Breast epithelium (tissue), 4 donors: ENCODE measurements at places on chromosomes 2 and 18.
A peak's percentile ranks its signal among the peaks of the same experiment; 100 is the strongest.

DNA sequence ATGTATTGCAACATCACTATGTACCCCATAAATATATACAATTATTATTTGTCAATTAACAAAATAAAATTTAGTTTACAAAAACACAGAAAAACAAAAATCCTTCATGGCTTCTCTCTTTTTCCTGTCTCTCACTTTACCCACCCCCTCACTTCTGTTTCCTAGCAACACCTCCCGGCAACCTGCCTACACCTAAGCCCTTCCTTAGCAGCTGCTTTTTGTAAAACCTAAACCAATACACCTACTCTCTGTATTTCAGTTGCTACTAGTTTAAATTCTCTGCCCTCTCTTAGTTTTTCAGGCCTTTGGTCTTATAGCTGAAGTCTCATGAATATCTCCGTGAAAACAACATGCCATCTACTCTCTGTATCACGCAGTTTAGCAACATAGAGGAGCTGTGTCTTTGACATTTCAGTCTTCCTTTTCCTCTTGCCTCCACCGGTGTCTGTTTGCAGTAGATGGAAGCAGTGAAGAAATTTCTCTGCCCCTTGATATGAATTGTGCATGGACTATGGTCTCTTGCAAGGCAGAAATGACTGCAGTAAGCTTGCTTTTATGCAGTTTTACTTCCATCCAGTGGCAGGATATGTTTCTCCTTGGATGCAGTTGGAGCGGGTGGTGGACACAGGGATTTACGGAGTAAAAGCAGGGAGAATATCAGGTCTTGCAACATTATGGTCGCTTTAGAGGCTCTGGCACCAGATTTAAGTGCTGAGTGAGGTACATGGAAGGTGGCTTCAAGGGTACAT, 42.0 kb upstream of the ZDBF2 start:
- H3K4me3 ChIP-seq, result no peak overlapping the region
- H3K27ac ChIP-seq, result no peak overlapping the region
- no peaks in the 10 kb centered on the region for H3K27me3 ChIP-seq
- H3K4me1 ChIP-seq, result no peaks in the 10 kb centered on the region

GRCh38 chr2:179376881-179377280, 112.2 kb upstream of the SESTD1 start:
- H3K4me1 ChIP-seq, result no peaks in the 10 kb centered on the region
- no peak overlapping the region for H3K4me3 ChIP-seq
- no peaks in the 10 kb centered on the region for H3K27me3 ChIP-seq
- H3K27ac ChIP-seq, result no peak overlapping the region

GRCh38 chr2:4533806-4534205, 830.4 kb downstream of the DCDC2C start:
- no peak overlapping the region for H3K27ac ChIP-seq
- H3K27me3 ChIP-seq, result no peaks in the 10 kb centered on the region
- DNase-seq, result no peak
- H3K4me1 ChIP-seq, result no peaks in the 10 kb centered on the region
- no peak overlapping the region for H3K4me3 ChIP-seq

DNA sequence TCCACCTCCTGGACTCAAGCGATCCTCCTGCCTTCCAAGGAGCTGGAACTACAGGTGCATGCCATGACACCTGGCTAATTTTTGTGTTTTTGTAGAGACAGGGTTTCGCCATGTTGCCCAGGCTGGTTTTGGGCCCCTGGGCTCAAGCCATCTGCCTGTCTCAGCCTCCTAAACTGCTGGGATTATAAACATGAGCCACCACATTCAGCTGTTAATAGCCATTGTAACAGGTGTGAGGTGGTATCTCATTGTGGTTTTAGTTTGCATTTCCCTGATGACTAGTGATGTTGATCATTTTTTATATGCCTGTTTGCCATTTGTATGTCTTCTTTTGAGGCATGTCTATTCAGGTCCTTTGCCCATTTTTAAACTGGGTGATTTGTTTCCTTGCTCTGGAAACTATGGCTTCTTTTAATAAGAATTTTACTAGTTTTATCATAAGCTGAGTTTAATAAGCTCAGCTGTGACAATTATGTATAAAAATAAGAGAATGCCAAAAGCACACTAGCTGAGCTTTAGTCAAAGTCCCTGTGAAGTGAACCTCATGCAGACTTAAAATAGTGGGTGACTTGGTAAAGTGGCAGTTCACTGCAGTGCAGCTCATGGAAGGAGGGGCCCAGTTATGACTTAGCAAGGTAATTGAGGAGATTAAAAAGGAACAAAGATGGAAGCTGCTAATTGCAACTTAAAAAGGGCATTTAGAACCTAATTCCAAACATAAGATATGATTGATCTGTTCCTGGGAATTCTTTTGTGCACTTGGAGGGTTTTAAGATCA, 465.1 kb downstream of the TGIF1 start:
- no peak overlapping the region for H3K4me3 ChIP-seq
- no peaks in the 10 kb centered on the region for H3K36me3 ChIP-seq
- no peak overlapping the region for H3K27ac ChIP-seq

DNA sequence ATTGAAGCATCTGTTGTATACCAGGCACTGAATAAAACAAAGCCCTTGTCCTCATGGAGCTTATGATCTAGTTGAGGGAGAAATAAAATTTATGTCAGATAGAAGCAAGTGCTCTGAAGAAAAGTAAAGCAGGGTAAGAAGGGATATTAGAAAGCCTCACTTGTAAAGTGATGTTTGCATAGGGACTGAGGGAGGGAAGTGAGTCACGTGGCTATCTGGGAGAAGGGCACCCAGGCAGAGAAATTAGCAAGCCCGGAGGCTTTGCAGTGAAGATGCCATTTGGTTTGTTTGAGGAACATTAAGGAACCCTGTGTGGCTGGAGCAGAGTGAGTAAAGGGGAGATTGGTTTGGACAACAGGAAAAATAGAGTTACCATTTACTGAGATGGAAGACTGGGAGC, 52.1 kb downstream of the RBBP8 start:
- H3K36me3 ChIP-seq, result no peaks in the 10 kb centered on the region
- H3K4me3 ChIP-seq, result no peak overlapping the region
- H3K4me1 ChIP-seq, result no peaks in the 10 kb centered on the region
- H3K27ac ChIP-seq, result no peak overlapping the region

DNA sequence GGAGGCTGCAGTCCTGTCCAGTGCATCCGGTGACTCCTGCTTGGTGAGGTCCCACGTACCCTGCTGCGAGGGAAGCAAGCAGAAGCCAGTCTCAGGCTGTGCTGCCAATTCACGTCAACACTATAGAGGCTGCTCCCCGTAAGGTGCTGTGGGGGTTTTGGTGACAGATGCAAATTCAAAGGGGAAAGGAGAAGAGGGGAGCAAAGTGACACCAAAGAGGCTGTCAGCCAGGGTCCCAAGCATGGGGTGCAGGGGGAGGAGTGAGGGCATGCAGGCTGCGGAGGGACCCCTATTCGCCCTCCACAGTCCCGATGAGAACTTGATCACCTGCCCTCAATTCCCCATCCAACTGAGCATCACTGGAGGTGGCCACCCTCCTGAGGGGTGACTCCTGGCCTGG, 179.4 kb upstream of the HS6ST1 start:
- H3K36me3 ChIP-seq, result no peaks in the 10 kb centered on the region
- DNase-seq, result no peak
- no peak overlapping the region for H3K4me3 ChIP-seq
- no peak overlapping the region for H3K27ac ChIP-seq
- H3K4me1 ChIP-seq, result no peaks in the 10 kb centered on the region

DNA sequence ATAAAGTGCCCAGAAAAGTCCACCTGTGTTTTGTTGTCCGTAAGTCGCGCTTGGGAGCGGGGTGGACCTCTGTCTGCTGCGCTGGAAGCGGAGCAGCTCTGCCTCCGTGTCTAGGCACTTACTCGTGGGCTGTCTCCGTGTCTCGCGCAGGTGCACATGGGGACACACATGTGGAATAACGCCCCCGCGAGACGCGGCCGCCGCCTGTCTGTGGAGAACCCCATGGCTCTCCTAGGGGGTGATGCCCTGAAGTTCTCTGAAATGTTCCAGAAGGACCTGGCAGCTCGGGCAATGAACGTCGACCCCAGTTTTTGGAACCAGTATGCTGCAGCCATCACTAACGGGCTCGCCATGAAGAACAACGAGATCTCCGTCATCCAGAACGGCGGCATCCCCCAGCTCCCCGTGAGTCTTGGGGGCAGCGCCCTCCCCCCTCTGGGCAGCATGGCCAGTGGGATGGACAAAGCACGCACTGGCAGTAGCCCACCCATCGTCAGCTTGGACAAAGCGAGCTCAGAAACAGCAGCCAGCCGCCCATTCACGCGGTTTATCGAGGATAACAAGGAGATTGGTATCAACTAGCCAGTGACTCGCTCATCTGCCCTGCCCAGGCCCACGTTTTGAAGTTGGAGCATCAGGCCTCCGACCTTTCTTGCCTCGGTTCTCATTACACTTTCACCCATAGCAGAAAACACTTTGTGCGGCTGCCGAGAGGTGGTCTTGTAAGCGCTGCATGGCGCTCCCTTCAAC, 17.3 kb downstream of the SALL3 start:
- no peaks in the 10 kb centered on the region for H3K27me3 ChIP-seq
- H3K4me1 ChIP-seq, result no peaks in the 10 kb centered on the region
- no peak overlapping the region for H3K4me3 ChIP-seq
- no peak for DNase-seq
- no peaks in the 10 kb centered on the region for H3K36me3 ChIP-seq

DNA sequence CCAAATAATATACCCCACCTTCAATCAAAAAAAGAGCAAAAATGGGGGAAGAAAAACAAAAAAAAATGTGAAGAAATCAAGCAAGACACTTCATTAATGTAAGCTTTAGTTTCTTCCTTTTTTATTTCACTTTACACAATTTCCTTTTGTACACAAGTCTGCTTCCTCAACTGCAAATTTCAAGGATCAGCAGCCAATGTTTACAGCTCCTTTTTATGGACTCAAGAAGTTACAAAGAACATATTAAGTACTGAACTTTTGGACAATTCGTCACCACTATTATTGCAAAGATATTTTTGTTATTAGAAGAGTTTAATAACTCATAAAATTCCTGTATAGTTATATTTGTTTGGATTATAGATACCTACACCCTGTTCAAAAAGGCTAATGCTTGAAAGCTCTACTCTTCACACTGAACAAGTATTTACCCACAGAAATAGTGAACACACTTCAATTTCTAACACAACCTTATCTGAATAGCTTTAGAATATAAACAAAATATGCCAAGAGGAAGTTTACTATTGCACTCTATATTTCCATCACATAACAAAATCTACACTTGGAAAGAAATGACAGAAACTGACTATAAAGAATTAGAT, 658.7 kb upstream of the CNTNAP5 start:
- H3K36me3 ChIP-seq, result no peaks in the 10 kb centered on the region
- DNase-seq, result no peak
- no peak overlapping the region for H3K27ac ChIP-seq
- no peaks in the 10 kb centered on the region for H3K4me1 ChIP-seq

- DNase-seq, result no peak
- no peak overlapping the region for H3K4me3 ChIP-seq
- H3K27ac ChIP-seq, result no peak overlapping the region
- no peaks in the 10 kb centered on the region for H3K36me3 ChIP-seq
Measured at GRCh38 chr2:188607501-188607900, 315.8 kb downstream of the GULP1 start.

- no peaks in the 10 kb centered on the region for H3K36me3 ChIP-seq
- no peaks in the 10 kb centered on the region for H3K4me1 ChIP-seq
- peak overlapping the region; percentile 91 for H3K4me3 ChIP-seq
- no peaks in the 10 kb centered on the region for H3K27me3 ChIP-seq
- H3K27ac ChIP-seq, result peak overlapping the region; percentile 97
Measured at GRCh38 chr2:112646102-112646719, 472 bp downstream of the SLC20A1 start.
